Esophagus squamous epithelium (tissue), 5 donors: ENCODE measurements at places on chromosomes 1 and 21. TPM values are rescaled to one million over a fixed set of nuclear protein-coding genes. Genes with fewer than 3 reads are reported as not detected.

CD160 gene
- not detected for total RNA-seq

SLC25A24 gene
- 35.7 TPM for total RNA-seq

GRCh38 chr1:42003433-42003832, 84.7 kb upstream of the HIVEP3 start:
- no peak for DNase-seq

- no peak for DNase-seq
These were observed 11.4 kb upstream of the SPSB1 start for GRCh38 chr1:9281071-9281827.

GRCh38 chr1:7388488-7389185, 382.5 kb upstream of the VAMP3 start:
- DNase-seq: no peak

DNA sequence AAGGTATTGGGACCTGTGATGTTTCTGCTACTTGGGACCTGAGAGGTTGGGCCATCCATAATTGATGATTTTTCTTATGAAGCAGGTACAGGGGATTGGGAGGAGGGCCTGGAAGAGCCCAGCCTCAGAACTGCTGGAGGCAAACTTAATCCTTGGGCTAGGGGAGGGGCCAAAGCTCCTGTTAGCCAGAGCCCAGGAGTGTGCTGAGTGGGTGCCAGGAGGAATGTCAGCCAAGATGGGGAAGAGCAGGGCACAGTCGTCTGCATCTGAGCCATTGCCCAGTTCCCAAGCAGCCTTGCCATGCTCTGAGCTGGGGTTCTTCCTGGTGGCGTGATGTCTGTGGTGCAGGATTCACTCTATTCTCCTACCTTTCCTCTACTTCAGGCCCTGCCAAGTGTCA, 5.8 kb downstream of the MAPKAPK2 start:
- DNase-seq: no peak

DNA sequence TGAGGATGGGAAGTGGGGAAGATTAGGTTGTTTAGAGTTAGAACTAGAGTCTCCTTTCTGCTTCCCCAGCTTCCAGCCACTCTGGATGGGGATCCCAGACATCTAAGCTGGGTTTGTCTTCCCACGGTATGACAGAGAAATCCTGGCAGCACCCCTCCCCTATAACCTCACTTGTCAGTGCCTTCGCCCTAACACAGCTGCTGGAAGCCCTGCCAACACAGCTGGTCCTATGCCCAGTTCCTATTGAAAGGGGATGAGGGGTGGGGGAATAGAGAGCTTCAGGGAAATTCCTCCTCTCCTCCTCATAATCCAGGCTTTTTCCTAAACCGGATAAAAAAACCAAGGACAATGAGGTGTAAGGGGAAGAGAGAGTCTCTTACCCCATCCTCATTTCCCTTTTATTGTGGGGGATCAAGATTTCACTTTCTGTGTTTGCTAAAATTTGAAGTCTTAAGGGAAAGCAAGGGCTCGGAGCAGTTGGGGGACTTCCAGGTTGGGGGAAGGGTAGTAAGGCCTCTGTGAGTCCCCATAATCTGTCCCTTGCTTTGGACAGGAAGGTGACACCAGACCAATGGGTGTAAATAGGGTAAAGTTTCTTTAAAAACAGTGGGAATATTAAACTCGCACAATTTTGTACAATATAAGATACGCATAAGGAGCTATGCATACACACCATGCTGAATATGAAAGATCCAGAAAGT, 590 bp downstream of the TMOD4 start:
- no peak for DNase-seq

DIO1 gene
- total RNA-seq: not detected

DNA sequence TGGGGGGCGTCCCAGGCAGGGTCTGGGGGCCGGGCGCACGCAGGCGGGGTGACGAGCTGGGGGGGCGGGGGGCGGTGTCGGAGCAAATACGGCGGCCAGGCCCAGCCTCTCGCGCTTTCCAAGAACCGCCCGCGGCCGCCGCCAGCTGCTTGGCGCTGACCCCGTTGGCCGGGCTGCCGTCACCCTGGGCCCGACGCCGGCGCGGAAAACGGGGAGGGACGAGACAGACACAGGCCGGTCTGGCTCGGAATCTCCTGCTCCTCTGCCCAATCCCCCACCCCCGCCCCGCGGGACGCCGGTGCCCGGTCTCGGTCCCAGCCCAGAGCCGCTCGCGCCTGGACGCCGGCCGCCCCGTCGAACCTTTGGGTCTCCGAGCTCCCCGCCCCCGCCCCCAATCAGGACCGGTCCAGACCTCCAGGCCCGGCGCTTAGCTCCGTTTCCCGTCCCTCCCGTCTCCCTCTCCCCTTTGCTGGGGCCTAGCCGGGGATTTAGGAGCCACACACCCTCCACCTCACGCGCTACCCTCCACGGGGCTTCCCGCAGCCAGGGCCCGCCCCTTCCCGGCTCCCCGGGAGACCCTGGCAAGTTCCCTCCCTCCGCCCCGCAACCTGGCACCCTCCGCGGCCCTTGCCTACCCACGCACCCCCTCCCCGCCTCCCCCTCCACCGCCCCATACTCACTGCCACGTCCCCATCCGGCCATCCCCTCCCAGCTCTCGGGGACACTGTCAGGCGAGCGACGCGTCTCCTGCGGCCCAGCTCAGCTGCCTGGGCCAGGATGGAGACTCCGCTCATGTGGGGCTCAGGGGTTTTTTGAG, 800 bp upstream of the MMP23B start:
- no peak for DNase-seq

PPIAL4G gene
- total RNA-seq: not detected

DNA sequence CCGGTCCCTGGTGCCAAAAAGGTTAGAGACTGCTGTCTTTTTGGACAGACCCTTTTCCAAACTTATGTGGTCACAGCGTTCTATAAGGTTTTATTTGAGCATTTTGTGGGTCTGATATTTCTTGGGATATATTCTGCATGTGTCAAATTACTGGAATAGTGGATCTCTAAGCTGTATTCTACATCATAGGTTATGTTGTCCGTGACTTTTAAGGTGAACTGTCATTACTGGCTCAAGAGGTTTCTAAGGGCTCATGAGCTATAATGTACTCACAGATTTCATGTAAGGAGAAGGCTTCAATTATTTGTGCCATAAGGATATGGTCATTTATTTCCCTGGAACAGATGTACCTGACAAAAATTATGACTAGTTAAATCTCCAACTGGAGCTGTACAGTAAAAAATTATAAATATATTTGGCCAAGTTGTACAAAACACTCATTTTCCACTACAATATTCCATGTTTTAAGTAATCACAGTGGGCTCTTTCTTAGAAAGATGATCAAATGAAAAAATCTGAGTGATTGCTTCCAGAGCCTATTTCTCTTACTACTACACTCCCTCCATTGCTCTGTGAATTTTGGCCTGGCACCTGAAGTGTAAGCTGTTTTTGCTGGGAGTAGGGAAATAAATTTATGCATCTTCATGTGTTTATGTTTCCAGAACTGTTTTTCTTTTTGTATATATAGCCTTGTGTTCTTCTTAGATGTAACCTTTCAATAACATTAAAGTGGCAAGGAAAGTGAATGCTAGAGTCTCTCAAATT, 538.1 kb upstream of the ZRANB2 start:
- no peak for DNase-seq

SPRR2A gene
- total RNA-seq: 60.3 TPM
